ENCODE measurements at places on chromosomes 6 and 20.

GRCh38 chr6:45677381-45678284, 299.9 kb upstream of the SUPT3H start:
- DNase-seq, result peak; percentile 57

GRCh38 chr6:160679402-160679769, 15.3 kb upstream of the LPA start:
- DNase-seq, result no peak

DNA sequence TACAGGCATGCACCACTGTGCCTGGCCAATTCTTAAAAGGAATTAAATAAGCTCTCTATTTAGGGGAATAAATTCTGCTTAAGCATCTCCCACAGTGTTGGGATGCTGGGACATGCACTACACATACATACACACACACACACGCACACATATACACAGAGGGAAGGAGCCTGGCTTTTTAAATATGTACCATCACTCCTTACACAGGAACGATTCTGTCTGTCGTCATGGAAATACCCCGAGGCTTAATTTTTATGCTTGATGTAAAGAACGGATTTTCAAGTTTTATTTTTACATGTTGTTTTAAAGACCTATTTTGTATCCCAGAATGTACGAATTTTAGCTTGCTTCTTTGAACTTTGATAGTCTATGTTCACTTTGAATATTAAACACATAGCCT, 95.3 kb downstream of the CD109 start:
- DNase-seq, result no peak

DNA sequence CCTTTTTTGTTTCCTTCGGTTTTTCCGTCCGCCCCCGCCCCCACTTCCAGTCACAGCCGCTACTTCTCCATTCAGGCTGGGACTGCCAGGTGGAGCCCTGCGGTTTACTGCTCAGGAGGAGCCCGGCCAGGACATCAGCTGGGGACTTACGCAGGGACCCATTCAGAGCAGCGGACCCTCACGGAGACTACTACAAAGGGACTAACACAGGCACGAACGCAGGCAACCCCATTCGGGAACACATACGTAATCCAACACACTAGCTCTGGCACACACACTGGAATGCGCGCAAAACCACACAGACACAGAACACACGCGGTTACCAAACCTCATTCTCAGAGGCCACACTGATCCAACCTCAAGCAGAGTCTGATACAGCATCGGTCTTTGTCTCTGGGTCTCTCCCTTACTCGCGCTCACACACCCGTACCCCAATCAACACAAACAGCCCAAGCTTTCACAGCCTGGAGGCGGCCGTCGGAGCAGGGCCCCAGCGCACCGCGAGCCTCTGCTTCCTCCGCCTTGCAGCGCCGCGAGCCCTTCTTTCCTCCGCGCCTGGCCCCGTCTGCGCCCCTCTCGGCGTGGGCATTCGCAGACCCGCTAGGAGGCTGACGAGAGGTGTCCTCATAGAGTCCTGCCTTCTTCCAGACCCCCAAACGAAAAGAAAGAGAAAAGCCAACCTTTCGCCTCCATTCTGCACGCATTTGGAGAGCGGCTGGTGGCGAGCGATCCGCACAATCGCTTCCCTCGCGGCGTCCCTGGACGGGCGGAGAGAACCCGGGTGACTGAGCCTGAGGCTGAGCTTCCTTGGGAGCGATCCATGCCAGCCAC, 1.1 kb upstream of the SLC32A1 start:
- DNase-seq, result no peak

GRCh38 chr6:79984261-79984660, 20.2 kb upstream of the TTK start:
- no peak for DNase-seq

- DNase-seq, result no peak
Observed at GRCh38 chr6:5211492-5211891, 49.3 kb downstream of the LYRM4 start.

DNA sequence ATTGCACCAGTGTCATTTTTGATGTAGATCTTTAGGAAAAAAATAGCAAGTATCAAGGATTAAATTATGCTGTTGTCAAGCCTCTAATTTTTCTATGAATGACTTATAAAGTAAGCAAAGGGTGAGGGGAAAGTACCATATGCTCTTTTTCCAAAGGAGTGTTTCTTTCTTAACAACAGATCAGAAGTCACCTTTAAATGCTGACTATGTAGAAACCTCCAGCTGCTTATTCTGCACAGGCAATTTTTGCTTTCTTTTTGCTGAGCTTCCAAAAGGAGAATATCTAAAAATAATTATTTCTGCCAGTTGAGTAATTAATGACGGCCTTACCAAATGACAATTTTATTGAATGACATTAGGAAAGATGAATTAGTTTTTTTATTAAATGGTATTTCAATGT, 390.6 kb upstream of the MANEA start:
- DNase-seq, result no peak

GRCh38 chr6:167470101-167470835, 145.4 kb downstream of the TTLL2 start:
- DNase-seq, result no peak

DNA sequence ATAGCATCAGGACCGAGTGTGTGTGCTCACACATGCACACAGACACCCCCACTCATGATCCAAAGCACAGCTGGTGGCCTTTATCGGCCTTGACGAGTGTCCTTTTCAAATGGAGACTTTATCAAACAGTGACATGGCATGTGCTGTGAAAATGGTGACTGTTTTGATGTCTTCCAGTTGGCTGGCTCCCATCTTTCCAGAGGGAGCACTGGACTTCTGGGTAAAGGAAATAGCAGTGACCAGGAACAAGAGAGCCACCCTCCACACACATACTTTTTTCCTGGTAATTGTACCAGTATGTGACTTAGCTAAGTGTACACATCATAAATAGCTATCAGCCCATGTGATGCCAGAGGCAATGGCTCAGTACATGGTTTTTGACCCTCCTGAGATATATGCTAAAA, 52.7 kb downstream of the ZDHHC14 start:
- no peak for DNase-seq

- DNase-seq, result no peak
Observed at GRCh38 chr6:10033223-10033829, 381.5 kb downstream of the TFAP2A start.

DNA sequence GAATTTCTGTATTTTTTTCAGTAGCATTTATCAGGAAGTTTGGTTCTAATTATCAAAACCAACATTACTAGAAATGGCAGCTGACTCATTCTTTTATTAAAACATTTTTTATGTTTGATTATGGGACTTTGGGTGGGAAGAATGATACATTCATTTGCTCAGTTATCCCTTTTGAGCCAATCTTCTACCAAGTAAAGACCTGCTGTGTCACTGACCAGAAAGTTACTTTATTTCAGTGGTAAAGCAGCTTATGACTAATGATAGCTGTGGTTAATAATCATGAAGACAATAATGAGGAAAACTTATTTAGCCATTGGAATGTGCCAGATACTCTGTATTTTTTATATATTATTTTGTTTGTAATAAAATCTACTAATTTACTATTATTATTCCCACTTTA, 142.3 kb downstream of the FARS2 start:
- DNase-seq, result no peak

DNA sequence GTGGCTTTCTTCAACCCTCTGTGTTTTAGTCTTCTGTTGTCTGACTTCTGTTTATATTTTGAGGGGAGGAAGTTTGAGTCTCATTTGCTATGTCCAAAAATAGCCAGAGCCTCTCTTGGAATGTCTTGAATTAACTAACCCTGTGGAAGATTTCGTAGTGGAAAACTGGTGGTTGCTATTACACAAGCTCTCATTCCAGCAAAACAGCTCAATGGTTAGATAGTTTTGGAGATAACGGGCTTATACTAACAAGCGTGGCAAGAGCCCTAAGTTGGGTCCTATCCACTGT, 1.6 kb downstream of the CCN2 start:
- peak; percentile 27 for DNase-seq

DNA sequence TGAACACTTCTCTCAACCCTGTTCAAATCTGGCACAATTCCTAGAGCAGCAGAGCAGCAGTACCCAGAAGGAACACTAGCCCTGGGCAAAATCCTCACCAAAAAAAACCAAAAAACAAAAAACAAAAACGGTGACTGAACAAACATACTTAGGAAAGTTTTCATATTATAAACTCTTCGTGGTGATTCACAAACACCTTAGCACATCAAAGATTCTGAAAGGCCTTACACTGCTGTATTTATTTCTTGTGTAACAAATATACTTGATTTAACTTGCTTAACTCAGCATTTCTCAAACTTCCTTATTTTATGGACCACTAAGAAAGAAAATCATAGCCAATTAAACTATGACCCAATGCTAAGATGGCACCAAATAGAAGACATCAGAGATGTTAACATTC, 57.8 kb upstream of the RREB1 start:
- DNase-seq, result no peak

GRCh38 chr6:39484276-39484675, 161.8 kb upstream of the KCNK16 start:
- no peak for DNase-seq

DNA sequence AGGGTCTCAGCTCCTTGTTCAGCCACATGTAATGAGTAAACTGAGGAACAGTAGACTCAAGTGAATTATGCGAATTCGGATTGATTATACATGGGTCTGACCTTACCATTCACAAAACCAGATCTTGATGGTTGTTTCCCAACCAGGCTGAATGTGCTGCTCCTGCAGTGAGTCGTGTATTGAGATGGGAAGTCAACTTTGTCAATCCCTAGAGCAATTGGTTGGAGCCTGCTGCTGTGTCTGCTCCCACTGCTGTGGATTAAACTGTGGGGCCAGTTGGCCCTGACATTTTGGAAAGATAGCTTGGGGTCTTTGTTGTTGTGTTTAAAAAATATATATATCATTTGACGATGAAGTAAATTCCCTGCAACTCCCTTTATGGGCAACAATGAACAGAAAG, 23.9 kb downstream of the FAM50B start:
- no peak for DNase-seq

- no peak for DNase-seq
Observed at GRCh38 chr6:144289006-144289405, 3.9 kb downstream of the UTRN start.

Measured in mucosa of gallbladder (tissue), 1 donor.